Fibroblast of skin of left quadriceps (primary cell): ENCODE measurements at places on chromosomes 3 and 15.

- no peak for DNase-seq
Measured at GRCh38 chr3:30146978-30147377, 459.4 kb upstream of the TGFBR2 start.

DNA sequence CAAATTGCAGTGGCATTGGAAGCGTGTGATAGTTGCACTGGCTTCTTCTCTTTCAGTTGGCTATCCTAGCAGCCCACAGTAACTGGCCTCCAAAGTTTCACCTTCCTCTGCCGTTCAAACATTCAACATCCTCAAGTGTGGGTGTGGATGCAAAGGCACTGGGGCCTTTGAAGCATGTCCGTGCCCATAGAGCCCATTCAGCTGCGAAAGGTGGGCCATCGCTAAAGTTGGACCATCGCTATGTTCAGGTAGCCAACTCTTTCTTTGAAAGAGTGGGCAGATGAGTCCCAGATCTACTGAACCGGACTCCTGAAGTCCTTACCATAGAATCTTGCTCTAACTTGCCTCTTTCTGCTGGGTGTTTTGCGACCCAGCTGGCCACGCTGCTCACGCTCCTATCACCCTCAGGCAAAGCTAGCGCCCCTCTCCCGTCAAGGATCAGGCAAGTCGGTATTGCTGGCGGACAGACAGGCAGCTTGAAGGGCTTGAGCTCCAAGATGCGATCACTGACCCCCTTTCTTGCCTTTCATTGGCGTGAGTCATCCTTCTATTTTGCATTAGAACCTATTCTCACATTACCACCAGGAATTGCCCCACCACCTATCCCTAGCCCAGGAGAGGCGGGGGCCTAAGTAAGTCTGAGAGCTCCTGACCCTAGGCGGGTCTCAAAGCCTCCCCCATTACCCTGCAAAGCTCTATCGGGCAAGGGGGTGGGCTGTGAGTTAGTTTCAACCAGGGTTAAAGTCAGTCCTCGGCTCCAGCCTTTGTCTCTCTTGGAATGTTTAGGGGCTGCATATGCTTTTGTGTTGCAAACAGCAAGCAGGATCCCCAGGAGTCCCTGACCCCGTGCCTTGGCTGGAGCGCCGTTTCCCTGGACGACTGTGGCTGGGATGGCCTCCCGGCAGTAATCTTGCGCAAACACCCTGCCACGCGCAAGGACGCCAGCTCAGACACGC is 28.7 kb downstream of the ZIC4 start:
- DNase-seq: no peak

DNA sequence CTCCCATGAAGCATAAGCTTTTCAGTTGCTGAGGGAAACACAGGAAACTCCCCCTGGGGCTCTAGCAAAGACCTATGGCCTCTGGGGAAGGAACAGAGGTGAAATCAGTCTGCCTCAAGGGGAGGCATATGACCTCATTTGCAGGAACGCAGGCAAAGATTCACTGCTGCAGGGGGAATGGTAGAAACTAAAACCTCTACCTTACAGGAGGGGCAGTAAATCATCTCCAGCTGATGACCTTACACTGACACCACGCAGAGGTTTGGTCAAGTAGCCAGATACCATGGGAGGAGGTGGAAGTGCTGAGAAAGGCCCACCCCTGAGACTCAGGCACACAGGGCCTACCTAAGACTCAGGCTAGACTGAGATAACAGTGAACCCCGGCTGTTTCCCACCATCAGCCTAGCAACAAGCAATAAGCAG is 81.1 kb downstream of the RAD18 start:
- DNase-seq: no peak

- no peak for DNase-seq
Measured at GRCh38 chr3:25706213-25706612, 41.5 kb upstream of the TOP2B start.

DNA sequence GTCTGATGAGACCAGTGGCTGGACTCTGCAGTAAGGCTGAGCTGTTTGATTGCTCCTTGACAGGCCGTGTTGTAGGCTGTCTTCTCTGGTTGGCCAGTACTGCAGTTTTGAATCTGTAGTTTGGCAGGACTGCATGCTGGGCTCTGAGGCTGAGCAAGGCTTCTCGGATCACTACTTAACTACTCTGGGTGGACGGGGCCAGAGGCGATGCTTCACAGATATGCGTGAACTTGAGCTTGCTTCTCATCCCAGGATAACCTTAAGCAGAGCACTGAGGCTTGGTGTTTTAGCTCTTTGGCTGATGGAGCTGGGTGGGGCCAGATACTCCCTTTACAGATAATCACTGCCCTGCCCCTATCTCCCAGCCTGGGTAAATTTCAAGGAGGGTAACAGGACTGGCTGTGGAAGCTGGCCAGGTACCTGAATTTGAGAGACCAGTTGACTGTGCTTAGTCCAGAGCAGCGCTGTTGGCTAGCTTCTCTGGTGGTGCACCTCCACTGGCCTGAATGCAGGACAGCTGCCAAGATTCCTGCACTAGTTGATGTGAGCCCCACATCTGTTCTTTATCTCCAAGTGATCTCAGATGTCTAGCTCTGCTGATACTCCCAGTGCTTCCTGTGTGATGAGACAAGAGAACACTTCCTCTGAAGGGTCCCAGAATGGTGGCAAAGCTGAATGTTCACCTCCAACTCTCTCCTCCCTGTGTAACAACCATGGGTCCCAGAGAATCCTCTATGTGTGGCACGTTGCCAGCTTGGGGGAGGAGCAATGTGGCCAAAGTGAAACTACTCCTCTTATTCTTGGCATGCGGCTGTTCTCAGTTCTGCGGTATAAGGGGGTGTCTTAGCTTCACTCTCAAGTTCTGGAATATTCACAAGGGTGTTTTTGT is 37.9 kb downstream of the RPL39L start:
- peak; percentile 78 for DNase-seq

DNA sequence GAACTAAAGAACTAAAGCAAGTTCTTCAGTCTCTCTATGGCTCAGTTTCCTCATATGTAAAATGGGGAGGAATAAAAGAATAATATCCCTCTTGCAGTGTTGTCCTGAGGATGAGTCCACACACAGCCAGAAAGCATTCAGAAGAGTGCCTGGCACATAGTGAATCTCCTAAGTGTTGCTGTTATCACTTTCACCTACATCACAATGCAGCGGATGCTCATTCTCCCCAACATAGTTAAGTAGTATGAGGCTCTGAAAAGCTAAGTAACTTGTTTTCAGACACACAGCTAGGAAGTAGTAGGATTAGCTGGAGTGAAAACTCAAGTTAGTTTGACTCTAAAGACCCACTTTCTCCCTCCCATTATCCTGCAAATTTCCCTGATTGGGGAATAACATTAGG is 9.1 kb upstream of the USP3 start:
- no peak for DNase-seq

- DNase-seq: no peak
Measured at GRCh38 chr15:52112203-52112750, 298 bp downstream of the BCL2L10 start.
